T-helper 2 cell (primary cell): ENCODE measurements at places on chromosomes 7 and 10.

DNA sequence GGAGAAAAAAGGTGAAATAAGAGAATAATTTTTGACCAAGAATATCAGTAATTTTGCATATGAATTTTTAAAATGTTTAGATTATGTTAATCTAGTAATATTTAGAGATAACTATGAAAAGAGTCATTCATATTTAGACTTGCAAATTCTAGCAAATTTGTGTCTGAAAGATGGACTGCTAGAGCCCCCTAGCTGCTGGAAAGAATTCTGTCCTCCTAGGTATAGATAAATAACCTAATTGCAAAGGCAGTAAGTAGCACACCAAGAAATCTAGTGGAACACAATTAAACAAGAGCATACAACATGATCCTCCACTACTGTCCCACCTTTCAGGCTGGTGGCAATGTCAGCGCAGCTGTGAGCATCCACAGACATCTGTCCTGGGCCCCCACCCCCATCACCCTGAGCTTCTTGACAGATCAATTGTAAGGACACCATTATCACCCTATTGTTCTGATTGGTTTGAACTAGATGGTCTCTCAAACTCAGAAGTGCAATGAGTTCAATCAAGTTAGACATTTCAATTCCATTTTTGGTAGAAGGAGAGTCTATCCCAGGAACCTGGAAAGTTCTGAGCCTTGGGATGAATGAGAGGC is 15.0 kb upstream of the GFRA1 start:
- no peak for DNase-seq

GRCh38 chr7:39621784-39622411 is 1.5 kb upstream of the RALA start:
- DNase-seq, result no peak

DNA sequence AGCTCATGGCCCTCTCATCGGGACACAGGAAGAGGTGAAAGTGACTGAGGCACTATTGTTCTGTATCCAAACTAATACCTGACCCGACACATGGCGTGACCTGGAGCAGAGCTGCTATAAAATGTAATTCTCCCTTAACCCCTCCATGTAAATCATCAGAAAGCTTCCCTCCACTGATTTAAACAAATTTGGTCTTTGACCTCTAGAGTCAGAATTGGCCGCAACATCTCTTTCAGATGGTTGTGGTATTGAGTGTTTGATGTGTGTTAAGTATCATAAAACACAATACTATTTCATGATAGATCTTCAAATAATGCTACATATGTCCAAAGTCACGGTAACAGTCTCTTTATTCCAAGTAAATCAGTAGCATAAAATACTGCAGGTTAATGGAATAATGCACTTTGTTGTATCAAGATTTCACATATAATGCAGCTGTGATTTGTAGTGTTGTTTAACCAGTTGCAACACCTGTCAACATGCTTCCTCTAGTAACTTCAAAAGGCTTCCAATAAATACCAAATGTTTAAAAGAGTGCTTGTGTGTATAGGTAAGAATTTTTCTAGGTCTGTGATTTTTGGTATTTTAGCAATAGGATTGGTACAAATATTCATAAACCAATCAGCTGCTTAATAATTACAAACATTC is 144.3 kb downstream of the AGMO start:
- DNase-seq, result no peak

GRCh38 chr10:69010151-69010640 is 21.6 kb downstream of the KIFBP start:
- DNase-seq, result no peak

GRCh38 chr10:11891776-11892486 is 68.8 kb downstream of the PROSER2 start:
- no peak for DNase-seq

DNA sequence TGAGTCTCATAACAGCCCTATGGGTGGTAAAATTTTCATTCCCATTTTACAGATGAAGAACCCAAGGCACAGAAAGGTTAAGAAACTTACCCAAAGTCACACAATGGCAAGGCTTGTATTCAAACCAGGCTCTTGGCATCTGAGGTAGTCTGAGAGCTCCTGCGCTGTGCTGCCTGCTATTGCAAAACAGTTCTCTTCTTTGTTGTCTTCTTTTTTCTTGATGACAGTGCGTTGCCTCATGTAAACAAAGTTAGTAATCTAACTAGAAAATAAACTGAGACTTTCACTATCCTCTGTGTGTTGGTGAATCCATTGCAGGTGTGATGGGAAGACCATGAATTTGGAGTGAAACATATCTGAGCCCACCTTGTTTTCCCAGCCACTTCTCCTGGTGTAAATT is 240.8 kb downstream of the PTEN start:
- DNase-seq, result no peak

GRCh38 chr10:29486433-29486832 is 148.3 kb downstream of the SVIL start:
- no peak for DNase-seq

DNA sequence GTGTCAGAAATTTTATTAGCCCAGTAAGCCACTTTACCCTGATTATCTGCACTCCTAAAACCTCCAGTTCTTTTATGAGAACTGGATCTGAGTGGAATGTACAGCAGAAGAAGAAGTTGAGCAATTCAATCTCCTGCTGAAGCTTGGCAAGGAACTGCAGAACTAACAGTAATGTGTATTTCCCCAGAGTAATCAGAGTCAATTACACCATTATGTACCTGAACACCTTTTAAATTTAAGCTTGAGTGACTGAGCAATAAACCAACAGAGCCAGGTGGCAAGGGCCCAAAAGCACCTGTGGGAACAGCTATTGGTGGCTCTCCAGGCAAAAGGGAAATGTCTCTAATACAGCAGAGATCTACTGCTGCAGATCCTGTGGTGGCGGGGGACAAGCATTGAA is 40.1 kb upstream of the AKR1C2 start:
- no peak for DNase-seq

DNA sequence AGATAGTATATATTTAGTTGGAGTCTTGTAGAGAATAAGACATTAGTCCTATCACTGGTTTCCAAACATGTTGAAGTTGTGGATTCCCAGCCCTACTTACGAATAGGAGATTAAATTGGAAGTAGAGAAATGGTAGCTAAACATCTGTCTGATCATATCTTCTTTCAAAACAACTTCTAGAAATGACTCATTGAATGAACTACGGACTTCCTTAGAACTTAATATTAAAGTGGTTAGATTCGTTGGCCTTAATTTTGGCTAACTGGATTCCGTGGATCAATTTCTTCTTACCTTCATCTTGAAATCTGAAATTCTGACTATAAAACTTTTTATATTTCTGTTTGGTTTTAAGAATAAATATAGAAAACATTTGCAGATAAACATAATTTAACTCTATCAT is 3.4 kb downstream of the PHF14 start:
- no peak for DNase-seq

GRCh38 chr10:75506930-75507329 is 75.5 kb downstream of the LRMDA start:
- no peak for DNase-seq

DNA sequence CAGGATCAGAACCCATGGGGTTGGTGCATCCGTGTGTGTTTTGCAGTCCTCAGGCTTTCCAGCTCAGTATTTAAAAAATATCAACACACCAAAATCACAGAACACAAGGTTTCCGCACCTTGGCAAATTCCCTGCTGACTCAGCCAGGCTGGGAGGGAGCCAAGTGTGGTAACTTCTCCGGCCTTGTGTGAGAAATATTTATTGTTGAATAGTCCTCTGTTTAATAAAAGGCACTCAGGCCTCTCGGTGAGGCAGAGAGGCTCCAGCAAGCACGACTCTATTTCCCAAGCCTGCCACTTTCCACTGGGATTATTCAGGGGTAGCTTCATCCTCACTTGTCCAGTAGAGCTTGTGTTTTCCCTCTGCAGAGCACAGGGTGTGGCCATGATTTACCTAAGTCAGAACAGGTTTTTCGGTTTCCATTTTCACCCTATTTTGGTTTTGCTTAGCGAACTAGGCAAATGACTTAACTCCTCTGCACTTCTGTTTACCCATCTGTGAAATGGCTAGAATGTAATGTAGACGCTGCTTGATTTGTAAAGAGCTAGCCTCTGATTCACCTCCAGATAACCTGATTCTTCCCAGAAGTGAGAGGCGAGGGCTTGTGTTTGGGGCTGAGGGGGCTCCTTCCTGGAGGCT is 13.0 kb upstream of the CHST15 start:
- DNase-seq, result no peak

DNA sequence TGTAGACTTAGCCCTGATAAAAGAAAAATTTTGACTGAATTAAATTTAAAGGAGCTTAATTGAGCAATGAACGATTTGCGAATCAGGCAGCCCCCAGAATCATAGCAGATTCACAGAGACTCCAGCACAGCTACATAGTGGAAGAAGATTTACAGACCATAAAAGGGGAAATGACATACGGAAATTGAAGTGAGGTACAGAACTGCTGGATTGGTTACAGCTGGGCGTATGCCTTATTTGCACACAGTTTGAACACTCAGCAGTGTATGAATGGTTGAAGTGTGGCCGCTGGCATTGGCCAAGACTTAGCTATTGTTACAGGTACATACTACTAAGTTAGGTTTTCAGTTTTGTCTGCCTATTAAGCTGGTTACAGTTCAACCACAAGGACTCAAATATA is 433.5 kb upstream of the CELF2 start:
- no peak for DNase-seq

DNA sequence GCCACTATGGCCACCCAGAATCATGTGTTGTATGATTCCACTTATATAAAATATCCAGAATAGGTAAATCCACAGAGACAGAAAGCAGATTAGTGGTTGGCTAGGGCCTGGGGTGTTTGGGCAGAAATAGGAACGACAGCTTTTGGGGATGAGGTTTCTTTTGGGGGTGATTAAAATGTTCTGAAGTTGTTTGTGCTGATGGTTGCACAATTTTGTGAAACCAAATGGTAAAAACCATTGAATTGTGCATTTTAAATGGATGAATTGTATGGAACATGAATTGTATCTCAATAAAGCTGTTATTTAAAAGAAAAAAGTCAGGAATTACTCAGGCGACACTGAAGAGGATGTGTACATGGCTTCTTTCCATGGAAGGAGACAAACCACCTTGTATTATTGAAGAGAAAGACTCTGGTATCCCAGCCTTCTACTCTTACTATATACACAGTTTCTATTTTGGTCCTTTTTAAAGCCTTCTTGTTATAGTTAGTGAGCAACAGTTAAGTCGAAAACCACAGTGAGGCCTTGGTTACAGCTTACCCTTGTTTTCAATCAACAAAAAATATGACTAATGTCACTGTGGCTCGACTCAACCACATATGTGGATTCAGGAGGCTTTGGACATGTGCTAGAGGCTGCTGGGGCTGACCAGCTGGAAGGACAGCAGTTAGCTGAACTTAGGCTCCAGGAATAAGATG is 57.1 kb upstream of the KMT2E start:
- no peak for DNase-seq

GRCh38 chr10:77230194-77230593 is 407.4 kb downstream of the KCNMA1 start:
- DNase-seq, result no peak

DNA sequence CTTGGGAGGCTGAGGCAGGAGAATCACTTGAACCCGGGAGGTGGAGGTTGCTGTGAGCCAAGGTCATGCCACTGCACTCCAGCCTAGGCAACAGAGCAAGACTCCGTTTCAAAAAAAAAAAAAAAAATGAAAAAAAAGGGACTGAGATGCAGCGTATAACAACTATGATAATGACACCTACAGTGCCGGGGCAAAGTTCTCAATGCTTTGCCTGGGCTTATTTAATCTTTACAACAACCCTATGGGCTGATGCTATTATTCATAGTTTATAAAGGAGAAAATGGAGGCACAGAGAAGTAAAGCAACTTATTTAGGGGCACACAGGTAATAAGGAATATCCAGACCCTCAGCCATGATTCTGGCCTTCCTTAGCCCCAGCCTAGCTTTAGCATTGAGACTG is 47.6 kb downstream of the SUGCT start:
- no peak for DNase-seq

DNA sequence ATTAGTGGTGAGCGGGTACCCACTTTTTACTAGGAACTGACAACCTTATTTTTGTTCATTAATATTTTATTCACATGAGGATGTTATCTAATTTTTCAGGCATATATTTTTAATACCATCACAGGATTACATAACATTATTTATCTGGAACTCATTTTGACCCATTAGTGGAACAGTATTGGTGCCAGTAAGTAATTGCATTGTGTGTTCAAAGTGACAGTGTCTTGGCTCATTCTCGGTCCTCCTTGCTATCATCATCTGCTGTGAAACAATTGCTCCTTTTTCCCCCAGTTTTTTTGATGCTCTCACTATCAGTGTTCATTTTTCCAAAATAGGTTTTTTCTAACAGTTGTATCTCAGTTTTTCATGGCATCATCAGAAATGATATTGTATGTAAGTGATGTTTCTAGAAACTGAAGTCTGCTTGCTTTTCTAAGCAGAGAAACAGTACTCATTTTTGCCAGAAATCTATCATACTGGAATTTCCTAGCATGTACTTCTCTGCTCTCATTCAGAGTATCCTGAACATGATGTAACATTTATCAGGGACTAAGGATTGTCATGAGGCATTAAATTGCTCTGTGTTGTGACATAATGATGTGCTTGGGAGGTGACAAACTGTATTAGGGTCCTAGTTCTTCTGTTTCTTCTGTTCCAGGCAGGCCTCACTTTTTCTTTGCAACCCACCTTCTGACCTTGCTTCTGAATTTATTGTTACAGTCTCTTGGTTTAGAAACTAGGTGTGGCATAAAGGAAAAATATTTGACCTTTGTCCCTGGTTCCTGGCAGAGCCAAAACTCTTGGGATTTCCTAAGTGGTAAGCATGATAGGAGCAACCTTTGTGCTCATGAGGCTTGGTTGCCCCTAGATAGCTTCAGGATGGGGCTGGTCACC is 4.2 kb downstream of the NUB1 start:
- no peak for DNase-seq

- no peak for DNase-seq
These were observed 262.2 kb downstream of the ETV1 start for GRCh38 chr7:13727279-13727678.

DNA sequence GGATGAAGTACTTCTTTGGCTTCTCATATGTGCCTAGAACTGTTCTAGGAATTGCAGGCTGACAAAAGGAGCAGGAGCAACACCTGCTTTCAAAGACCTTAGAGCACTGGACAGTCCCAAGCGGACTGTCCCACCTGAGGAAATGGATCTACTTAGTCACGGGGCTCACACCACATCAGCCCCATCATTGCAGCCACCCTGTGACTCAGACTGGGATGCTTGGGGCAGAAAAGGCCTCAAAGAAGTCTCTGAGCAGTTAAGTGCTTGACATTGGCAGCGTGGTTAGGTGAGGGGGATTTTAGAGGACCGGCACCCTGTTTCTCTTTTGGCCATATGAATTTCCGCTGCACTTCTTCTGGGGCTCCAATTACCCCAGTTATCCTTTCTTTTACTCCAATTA is 256.6 kb downstream of the USP6NL start:
- DNase-seq, result no peak

DNA sequence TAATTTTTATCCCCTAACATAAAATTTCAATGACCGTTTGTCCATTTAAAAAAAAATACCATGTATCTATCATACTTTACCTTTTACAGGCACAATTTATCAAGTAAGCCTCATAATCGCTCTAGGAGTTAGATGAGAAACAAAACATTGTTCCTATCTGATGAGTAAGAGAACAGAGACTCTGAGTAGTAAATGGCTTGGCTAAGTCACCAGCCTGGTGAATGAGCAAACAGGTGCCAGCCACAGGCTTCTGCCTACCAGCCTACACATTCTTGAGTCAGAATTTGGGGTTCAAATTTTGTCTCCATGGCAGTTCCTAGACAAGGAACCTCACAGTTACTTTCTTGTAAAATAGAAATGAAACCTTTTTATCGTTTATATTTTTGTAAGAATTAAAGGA is 235.4 kb downstream of the HGF start:
- DNase-seq, result no peak

GRCh38 chr7:32164341-32164996 is 94.3 kb upstream of the PDE1C start:
- DNase-seq, result no peak
